ENCODE measurements at places on chromosomes 3 and 15.
A peak's percentile ranks its signal among the peaks of the same experiment; 100 is the strongest.

DNA sequence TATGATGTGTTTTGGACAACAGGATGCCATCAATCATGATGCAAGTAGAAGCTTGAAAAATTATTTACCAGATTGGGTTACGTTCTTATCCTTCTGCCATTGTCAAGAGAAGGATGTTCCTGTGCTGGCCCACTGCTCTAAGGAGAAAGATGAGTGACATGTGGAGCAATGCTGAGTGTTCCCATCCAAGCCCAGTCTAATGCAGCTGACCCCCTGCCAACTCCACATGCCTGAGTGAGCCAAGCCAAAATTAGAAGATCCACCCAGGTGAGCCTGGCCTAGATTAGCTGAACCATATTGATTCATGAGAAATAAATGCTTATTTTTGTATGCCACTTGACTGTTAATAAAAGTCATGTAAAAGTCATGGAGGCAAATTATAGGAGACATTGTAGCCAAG, 446.5 kb downstream of the CNTN3 start:
- no peak for DNase-seq

- DNase-seq: no peak
Observed at GRCh38 chr15:99244306-99244705, 5.1 kb downstream of the TTC23 start.

- DNase-seq: no peak
Observed at GRCh38 chr3:155022896-155023295, 57.2 kb upstream of the MME start.

GRCh38 chr15:95609096-95609495, 721.4 kb upstream of the NR2F2 start:
- no peak for DNase-seq

DNA sequence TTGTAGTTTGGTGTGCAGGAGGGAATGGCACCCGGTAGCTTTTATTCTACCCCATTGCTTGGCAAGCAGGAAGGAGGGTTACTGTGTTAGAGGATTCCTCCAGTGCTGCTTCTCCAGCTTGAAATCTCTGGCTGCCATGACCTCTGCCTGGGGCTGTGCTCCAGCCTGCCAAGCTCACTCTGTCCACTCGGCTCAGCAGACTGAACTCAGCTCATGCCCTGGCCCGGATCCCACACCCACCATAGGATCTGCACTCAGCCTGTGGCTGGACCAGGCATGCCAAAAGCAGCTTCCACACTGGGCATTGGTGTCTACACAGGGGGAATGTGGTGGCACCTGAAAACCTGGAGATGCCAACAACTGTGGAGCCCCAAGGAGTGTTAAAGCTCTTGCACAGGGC, 26.3 kb downstream of the CLDN16 start:
- no peak for DNase-seq

DNA sequence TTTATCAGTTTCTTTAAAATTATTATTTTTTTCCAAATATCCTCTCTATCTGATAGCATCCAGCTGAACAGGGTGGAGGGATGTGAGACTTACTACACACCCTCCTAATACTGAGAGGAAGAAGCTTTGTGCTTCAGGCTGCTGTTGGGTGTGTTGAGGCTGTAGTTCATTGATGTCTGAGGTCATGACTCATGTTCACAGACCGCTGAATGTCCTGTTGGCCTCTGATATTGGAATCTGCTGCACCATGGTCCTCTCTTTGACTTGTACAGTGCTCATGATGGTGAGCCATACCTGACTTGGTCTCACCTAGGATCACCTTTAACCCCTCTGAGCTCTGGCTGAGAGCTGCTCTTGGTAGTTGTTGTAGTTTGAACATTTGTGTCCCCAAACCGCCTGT, 302.9 kb downstream of the SATB1 start:
- no peak for DNase-seq

- no peak for DNase-seq
Observed at GRCh38 chr15:46222826-46223225, 588.0 kb downstream of the SQOR start.

- DNase-seq: no peak
Observed at GRCh38 chr3:72990701-72991395, 5.8 kb upstream of the PPP4R2 start.

- peak; percentile 47 for DNase-seq
Observed at GRCh38 chr3:197541756-197542539, 13.8 kb downstream of the BDH1 start.

DNA sequence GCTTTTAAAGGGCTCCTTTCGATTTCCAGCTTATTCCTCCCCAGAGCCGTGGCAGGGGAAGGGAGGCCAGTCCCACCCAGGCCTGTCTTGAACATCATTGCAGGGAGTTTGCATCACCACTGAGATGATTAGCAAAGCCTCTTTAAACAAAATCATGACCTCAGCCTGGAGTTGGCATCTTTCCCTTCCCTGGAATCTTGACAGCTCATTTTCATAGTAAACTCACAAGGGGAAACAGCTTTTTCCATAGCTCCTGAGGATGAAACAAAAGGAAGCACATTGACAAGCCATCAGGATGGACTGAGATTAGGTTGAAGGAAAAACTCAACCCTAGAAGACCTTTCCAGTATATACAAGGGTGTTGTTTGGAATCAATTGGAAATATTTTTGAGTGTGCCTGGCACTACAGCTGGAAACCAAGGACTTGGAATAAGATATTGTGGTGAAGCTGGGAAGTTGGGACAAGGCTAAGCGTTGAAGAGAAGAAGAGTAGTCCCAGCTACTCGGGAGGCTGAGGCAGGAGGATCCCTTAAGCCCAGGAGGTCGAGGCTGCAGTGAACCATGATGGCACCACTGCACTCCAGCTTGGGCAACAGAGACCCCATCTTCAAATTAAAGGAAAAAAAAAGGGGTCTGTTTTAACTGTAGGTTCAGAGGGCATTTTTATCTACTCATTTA, 3.1 kb upstream of the LARP6 start:
- DNase-seq: peak; percentile 79

- no peak for DNase-seq
Observed at GRCh38 chr3:52469001-52469400, 13.6 kb downstream of the NISCH start.

DNA sequence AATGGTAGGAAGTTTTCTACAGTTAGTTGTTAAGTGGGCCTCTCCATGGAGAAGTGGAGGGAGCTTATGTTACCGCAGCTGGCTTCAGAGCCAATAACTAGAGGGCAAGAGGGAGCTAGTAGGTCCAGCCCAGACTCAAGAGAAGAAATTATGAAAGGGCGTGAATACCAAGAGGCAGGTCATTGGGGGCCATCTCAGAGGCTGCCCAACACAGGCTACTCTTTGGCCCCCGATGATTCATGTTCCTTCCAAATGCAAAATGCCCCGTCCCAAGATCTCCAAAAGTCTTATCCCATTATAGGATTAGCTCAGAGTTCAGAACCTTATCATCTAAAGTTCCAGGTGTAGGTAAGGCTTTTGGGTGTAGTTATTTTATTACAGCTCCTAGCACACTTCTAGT, 94.5 kb downstream of the FNDC3B start:
- DNase-seq: no peak

GRCh38 chr3:52108302-52109232, 45.7 kb downstream of the POC1A start:
- DNase-seq: no peak

DNA sequence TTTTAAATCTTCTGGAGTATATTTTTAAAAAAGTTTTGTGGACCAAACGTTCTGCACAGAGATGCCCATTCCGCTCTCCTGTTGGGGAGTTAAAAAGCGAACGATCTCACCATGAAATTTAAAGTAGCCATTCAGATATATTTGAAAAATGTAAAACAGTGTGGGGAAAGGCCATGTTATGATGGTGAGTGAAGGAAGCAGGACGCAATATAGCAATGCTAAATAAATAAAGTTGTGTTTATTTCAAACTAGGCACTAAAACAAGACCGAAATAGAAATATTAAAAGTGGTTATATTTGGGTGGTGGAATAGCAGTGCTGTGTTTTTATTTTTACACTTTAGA, 327 bp upstream of the CCDC13 start:
- DNase-seq: no peak

DNA sequence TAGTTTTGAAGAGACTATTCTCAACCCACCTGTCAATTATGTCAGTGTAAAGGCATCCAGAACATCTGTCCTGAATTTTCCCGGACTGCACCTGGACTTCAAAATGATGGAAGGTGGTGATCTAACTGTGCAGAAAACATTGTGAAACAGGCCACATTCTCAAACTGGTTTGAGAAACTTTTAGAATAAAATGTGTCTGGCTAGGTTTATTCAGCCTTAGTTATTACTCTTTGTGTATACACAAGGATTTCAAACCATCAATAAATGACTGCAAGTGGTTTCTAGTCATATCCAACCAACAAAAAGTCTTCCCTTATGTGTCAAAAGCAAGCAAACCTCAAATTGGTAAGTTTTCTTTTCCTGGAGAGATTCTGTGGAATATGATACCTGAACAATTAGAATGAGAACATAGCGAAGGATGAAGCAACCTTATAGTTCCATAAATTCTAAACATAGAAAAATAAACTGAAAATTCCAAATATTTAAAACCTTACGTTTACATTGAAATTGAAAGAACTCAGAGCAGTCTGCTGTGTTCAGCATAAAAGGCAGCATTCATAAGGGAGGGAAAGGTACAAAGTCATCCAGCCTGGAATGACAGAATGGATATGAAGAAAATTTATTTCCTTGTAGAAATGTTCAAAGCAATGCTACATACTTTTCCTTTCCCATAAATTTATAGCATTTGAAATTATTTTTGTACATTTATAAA, 306.6 kb upstream of the TGFBR2 start:
- no peak for DNase-seq

DNA sequence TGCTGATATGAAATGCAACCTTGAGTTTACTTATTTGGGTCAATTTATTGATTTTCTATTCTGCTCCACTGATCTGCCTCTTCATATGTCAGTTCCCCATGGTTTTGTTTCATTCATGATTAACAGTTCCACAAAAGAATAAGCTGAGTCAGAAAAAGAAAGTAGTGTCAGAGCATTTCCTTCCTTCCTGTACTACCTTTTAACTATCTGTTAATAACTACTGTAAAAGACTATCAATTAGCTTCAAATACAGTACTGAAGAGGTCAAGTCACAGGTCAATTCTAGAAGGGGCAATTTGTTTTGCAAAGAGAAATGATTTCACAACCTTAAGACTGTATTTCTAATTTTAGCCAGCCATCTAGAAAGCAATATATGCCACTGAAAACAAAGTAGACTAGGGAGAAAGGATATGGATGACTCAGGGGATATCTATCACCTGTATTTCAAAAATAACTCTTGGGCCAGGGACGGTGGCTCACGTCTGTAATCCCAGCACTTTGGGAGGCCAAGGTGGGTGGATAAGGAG, 129.5 kb downstream of the TFDP2 start:
- DNase-seq: no peak

DNA sequence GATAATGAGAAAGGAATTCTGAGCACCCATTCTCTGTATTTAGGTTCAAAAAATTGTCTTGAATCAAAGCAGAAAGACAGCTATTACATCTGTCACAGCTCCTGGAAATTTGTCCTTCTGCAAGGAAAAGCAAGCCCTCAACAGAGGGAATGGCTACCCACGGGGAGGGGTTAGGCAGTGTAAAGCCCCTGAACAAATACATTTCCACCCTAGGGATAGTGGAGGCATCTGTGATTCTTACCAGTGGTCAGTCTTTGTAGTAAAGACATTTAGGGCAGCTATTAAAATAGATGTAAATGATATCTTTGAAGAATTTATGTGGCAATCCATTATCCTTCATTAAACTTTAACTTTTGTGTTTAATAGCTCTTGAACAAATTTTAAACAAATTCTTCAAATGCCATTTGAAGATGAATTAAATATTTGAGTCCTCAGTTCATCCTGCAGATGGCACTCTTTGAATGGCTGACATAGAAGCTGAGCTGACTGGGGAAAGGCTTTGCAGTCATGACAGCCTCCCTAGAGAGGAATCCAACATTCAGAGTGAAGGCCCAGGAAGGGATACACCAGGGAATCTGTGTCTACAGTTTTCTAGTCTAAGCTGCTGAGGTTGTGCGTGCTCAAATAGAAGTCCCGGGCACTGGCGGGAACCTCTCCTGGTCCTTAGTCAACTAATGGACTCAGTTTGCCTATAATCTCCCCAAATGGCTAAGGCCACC, 359.7 kb upstream of the ROPN1 start:
- no peak for DNase-seq

DNA sequence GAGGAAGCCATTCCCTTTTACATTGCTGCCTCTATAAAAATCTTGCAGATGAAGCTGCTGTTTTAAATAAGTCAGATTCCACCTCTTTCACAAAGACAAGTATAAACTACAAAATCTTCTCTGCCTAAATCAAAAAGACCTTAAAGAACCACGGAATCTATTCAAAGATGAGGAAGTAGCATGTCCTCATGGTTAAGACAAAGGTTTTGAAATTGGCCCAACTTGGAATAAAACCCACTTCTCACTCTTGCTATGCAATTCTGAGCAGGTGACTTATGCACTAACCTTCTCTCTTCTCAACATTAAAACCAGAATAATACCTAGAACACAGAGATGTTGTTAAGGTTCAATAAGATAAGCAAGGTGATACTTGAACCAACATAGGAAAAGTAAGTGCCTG, 97.6 kb downstream of the FOXP1 start:
- no peak for DNase-seq

- DNase-seq: no peak
Observed at GRCh38 chr15:68249058-68249713, 19.7 kb upstream of the CLN6 start.

GRCh38 chr3:139280027-139280671, 63.7 kb upstream of the MRPS22 start:
- DNase-seq: no peak

GRCh38 chr15:95284492-95284891, 1046.0 kb upstream of the NR2F2 start:
- DNase-seq: no peak

DNA sequence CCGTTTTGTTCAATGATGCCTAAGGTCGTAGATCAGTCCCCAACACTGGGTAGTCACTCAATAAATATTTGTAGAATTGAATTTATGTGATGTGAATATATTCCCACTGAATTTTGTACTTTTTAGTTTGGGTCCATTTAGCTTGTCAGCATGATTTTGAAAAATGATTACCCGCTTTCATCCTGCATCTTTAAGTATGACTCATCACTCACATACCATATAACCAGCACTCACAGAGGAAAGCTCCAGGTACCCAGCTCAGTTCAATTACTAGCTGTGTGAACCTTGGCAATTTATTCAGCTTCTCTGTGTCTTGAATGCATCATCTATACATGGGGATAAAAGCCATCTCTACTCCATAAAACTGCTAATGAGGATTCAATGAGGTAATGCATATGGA, 2.2 kb upstream of the MLF1 start:
- no peak for DNase-seq

- DNase-seq: no peak
Observed at GRCh38 chr3:193862843-193863242, 269.8 kb downstream of the OPA1 start.

DNA sequence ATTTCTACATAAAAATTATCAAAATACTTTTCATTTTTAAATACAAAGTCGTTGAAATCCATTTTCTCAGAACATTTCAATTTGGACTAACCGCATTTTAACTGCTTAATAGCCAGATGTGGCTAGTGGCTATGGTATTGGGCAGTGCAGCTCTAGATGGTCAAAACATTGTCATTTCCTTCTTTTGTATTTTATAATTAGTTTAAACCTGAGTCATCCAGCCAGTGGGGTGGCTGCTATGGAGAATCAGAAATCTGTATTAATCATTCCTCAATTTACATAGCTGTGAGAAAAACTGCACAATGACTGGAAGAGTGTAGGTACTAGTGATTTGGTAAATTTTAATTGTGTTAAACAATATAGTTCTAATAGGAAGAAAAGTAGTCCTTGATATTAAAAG, 245.3 kb downstream of the PDZRN3 start:
- DNase-seq: no peak

GRCh38 chr3:67018105-67018788, 20.1 kb downstream of the KBTBD8 start:
- no peak for DNase-seq

GRCh38 chr3:41431386-41431785, 232.1 kb downstream of the CTNNB1 start:
- no peak for DNase-seq

Data from brain pericyte (primary cell).